ENCODE measurements at places on chromosomes 12 and 14. TPM values are rescaled to one million over a fixed set of nuclear protein-coding genes. Genes with fewer than 3 reads are reported as not detected.
A peak's percentile ranks its signal among the peaks of the same experiment; 100 is the strongest.

GRCh38 chr12:70576341-70577282 lies 60.6 kb downstream of the PTPRB start:
- no peaks in the 10 kb centered on the region for H3K4me1 ChIP-seq
- DNase-seq: no peak
- no peaks in the 10 kb centered on the region for H3K27me3 ChIP-seq
- no peak overlapping the region for H3K27ac ChIP-seq
- H3K36me3 ChIP-seq: no peaks in the 10 kb centered on the region

GRCh38 chr12:13204428-13204827 lies 7.9 kb downstream of the EMP1 start:
- no peak overlapping the region for H3K4me3 ChIP-seq

GRCh38 chr12:130413909-130414308 lies 76.2 kb downstream of the PIWIL1 start:
- no peak overlapping the region for H3K4me3 ChIP-seq
- DNase-seq: no peak
- H3K36me3 ChIP-seq: no peaks in the 10 kb centered on the region
- H3K27me3 ChIP-seq: no peaks in the 10 kb centered on the region
- no peak overlapping the region for H3K27ac ChIP-seq

Gene TPH2
- total RNA-seq: not detected

GRCh38 chr12:27537855-27538675 lies 14.1 kb downstream of the PPFIBP1 start:
- peaks cover 44% of the 10 kb centered on the region for H3K4me1 ChIP-seq
- no peaks in the 10 kb centered on the region for H3K27me3 ChIP-seq
- H3K27ac ChIP-seq: peak overlapping the region; percentile 21
- no peak for DNase-seq

DNA sequence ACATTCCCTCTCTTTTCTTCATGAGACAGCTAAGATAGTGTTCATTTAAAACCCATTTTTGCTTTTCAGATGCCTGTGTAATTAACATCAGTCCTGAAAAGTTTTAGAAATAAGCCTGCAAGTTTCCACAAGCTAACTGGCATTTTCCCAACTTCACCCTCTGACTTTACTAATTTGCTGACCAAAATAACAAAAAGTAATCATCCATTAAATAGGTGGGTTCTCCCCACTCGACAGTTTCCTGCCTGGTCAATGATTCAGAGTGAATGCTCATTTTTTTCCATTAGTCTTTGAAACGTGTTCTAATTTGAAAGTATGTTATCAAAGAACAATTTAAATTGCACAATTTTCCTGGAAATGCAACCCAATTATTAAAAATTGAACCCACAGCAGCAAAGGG lies 23.6 kb downstream of the NELL2 start:
- H3K36me3 ChIP-seq: no peaks in the 10 kb centered on the region
- H3K4me3 ChIP-seq: no peak overlapping the region

GRCh38 chr12:6825398-6826124 lies 2.6 kb upstream of the P3H3 start:
- peaks cover 38% of the 10 kb centered on the region for H3K27me3 ChIP-seq
- peak; percentile 94 for DNase-seq
- H3K4me1 ChIP-seq: peaks cover 74% of the 10 kb centered on the region

Gene SLC10A1
- not detected for total RNA-seq

DNA sequence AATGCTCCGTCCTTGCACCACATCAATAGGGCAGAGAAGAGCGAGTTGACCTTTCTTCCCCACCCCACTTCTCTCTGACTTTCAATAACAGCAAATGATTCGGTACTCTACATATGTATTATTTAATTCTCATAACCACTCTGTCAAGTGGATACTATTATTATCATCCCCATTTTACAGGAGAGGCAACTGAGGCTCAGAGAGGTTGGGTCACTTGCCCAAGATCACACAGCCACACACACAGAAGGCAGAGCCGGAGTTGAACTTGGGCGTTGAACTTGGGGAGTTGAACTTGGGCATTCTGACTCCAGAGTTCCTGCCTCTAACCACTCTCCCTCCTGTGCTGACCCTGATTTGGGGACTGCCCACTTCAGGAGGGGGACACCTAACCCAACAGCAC lies 659 bp downstream of the MYL2 start:
- H3K27me3 ChIP-seq: peaks cover 6% of the 10 kb centered on the region
- no peak for DNase-seq
- H3K4me3 ChIP-seq: no peak overlapping the region
- H3K4me1 ChIP-seq: no peaks in the 10 kb centered on the region
- no peaks in the 10 kb centered on the region for H3K36me3 ChIP-seq

- no peak overlapping the region for H3K27ac ChIP-seq
- no peak overlapping the region for H3K4me3 ChIP-seq
These were observed 272.0 kb downstream of the SSPN start for GRCh38 chr12:26467351-26467750.

DNA sequence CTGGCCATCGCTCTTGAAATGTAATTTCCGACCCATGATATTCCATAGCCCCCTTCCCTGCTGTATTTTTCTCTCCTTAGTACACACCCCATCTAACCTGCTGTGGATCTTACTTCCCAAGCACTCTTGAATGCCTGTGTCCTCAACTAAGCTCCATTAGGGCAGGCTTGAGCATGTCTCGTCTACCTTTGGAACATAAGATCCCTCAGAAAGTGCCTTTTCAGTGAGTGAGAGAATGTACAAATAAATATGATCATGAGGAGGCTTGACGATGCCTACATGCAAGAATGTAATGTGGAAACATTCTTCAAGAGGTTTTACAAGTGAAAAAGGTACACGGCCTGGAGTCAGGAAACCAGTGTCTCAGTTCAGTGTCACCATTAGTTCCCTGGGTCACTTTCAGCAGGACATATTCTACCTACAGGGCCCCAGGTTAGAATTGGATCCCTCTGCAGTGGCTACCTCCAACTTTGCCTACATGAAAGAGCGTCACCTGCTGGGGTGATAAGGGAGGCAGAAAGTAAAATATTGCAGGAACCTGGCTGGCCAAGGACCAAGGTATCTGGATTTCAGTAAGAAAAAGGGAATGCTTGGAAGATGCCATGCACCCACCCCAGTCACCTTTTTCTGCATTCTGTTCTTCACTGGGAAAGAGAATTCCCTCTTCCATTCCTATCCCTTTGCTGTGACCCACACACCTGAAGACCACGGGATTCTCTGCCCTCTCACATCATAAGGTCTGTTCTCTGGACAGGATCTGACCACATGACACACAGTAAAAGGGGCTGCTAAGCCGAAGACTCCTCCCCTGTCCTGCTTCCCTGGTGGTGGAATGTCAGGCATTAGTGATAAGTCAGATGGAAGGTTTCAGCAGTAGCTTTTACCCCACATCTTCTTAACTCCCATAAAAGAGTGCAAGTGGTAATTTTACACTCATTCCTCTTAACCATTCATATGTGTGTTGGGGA lies 24.6 kb upstream of the SERPINA1 start:
- H3K4me1 ChIP-seq: no peaks in the 10 kb centered on the region
- H3K27ac ChIP-seq: no peak overlapping the region
- DNase-seq: peak; percentile 49
- peaks cover 4% of the 10 kb centered on the region for H3K27me3 ChIP-seq
- H3K36me3 ChIP-seq: no peaks in the 10 kb centered on the region

Gene GYS2
- total RNA-seq: not detected

DNA sequence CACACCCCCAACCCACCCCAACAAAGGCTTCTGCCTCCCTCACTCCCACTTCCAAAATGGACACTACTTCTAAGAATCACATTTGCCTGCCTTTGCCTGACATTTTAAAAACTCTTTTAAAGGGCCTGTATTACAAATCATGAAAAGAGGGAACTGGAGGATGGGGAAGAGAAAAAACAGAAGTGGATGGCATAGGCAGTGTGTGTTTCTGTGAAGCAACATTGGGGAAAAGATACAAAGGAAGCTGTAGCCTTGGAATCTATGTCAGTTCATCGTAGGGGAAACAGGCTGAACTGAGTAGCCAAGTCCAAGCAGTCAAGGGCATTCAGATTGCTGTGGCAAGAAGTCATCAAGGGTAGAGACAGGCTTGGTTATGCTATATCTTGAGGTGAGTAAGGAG lies 273.9 kb downstream of the BTG1 start:
- no peaks in the 10 kb centered on the region for H3K36me3 ChIP-seq
- H3K27me3 ChIP-seq: no peaks in the 10 kb centered on the region
- peaks cover 7% of the 10 kb centered on the region for H3K4me1 ChIP-seq
- peak; percentile 18 for DNase-seq
- no peak overlapping the region for H3K4me3 ChIP-seq
- peak overlapping the region; percentile 30 for H3K27ac ChIP-seq

Gene OR4L1
- not detected for total RNA-seq

GRCh38 chr12:64746663-64747062 lies 12.5 kb downstream of the GNS start:
- H3K4me3 ChIP-seq: no peak overlapping the region
- H3K27me3 ChIP-seq: no peaks in the 10 kb centered on the region
- DNase-seq: no peak
- H3K4me1 ChIP-seq: no peaks in the 10 kb centered on the region

- H3K27me3 ChIP-seq: no peaks in the 10 kb centered on the region
- H3K4me3 ChIP-seq: no peak overlapping the region
- H3K4me1 ChIP-seq: peaks cover 92% of the 10 kb centered on the region
- peak overlapping the region; percentile 78 for H3K27ac ChIP-seq
These were observed 114.0 kb downstream of the DACT1 start for GRCh38 chr14:58751788-58752187.

GRCh38 chr14:81231540-81231939 lies 10.8 kb upstream of the GTF2A1 start:
- H3K27ac ChIP-seq: no peak overlapping the region
- no peak for DNase-seq
- no peak overlapping the region for H3K4me3 ChIP-seq
- H3K36me3 ChIP-seq: no peaks in the 10 kb centered on the region

DNA sequence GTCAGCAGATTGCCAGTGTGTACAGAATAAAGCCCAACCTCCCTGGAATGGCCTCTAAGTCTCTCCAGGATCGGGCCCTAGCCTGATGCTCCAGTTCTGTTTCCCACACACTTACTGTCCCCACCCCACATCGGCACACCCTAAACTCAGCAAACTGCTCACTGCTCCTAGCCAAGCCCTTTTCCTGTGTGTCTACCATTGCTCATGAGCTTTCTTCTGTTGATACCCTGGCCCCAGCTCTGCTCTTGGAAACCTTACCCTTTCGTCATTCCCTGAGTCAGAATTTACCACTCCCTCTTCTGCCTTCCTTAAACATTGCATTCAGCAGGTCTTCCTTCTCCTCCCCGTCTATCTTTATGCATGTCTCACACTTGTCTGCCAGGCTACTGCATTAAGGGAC lies 158.9 kb downstream of the TMX1 start:
- H3K27ac ChIP-seq: no peak overlapping the region
- H3K4me3 ChIP-seq: no peak overlapping the region
- no peaks in the 10 kb centered on the region for H3K27me3 ChIP-seq
- DNase-seq: no peak

Gene DTX1
- total RNA-seq: 2.7 TPM

- DNase-seq: no peak
- H3K4me1 ChIP-seq: peaks cover 65% of the 10 kb centered on the region
- peak overlapping the region; percentile 69 for H3K27ac ChIP-seq
- H3K27me3 ChIP-seq: no peaks in the 10 kb centered on the region
- H3K36me3 ChIP-seq: no peaks in the 10 kb centered on the region
- H3K4me3 ChIP-seq: no peak overlapping the region
These were observed 26.3 kb downstream of the MLXIP start for GRCh38 chr12:122104844-122105243.

Gene REM2
- 0.87 TPM for total RNA-seq

DNA sequence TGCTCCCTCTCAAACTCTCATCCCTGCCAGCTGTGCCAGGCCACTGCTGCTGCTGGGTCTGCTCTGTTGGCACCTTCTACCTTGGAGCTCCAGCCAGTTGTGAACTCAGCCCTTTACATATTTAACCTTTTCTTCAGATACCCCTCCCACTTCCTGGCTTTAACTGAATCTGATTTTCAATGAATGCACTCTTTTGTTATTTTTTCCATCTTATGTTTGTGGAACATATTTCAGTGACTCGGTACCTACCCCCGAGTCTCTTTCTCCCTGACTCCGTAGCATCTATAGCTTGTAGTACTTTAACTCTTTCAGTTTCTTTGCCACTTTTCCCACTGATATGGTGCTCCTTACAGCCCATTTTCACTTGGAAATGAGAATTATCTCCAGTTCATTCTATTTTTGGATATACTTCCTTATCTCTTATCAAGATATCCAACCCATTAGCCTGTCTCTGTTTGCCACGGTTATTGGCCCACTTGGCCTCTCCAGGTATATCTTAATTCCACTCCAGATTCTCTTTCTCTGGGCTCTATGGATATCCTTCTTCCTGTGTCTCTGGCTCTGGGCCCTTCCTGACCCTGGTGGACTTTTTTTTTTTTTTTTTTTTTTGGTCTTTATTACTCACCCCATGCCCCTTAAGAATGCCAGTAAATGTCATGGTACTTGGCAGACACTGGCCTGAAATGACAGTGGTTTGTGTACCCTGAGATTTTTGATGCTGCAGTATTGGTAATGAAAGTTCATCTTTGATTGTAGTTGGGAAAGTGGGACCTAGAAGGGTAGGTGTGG lies 62.7 kb downstream of the PELI2 start:
- no peaks in the 10 kb centered on the region for H3K27me3 ChIP-seq
- H3K4me3 ChIP-seq: no peak overlapping the region
- H3K36me3 ChIP-seq: no peaks in the 10 kb centered on the region
- peak overlapping the region; percentile 45 for H3K27ac ChIP-seq
- peaks cover 17% of the 10 kb centered on the region for H3K4me1 ChIP-seq
- no peak for DNase-seq

GRCh38 chr12:8622646-8623045 lies 10.0 kb upstream of the AICDA start:
- no peaks in the 10 kb centered on the region for H3K4me1 ChIP-seq
- DNase-seq: no peak
- no peak overlapping the region for H3K27ac ChIP-seq
- H3K36me3 ChIP-seq: no peaks in the 10 kb centered on the region

- no peaks in the 10 kb centered on the region for H3K36me3 ChIP-seq
- H3K27me3 ChIP-seq: no peaks in the 10 kb centered on the region
- H3K27ac ChIP-seq: peak overlapping the region; percentile 99
- DNase-seq: peak; percentile 68
- peaks cover 38% of the 10 kb centered on the region for H3K4me1 ChIP-seq
These were observed 574 bp downstream of the WNK1 start for GRCh38 chr12:752695-753610.

DNA sequence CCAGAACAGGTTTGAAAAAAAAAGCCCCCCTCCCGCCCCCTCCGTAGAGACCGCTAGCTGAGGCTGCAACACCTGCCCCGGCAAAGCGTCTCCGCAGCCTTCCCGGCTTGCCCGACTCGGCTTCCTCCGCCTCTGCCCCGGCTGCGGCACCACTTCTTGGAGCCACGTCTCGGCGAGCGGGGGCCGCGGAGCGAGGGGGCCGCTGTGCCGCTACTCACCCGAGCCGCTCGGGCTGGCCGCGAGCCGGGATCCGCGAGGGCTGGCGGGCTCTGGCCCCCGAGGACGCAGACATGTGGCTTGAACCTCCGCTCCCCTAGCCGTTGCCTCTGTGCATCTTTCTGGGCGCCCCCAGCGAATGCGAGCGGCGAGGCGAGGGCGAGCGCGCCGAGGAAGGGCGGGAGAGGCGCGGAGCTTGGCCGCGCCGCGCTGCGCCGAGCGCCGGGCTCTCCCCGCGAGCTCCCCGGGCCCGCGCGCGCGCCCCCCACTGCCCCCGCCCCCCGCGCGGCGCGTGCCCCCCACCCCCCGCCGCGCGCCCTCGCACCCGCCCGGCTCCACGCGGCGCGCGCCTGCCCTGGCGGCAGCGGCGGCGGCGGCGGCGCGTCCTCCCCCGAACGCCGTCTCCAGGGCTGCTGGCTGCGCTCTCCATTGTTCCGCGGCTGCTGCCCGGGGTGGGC lies 249.5 kb downstream of the APAF1 start:
- no peak overlapping the region for H3K27ac ChIP-seq
- peaks cover 69% of the 10 kb centered on the region for H3K27me3 ChIP-seq
- H3K36me3 ChIP-seq: no peaks in the 10 kb centered on the region
- H3K4me1 ChIP-seq: no peaks in the 10 kb centered on the region

Data from stomach (tissue), 19 donors.